ENCODE measurements at places on chromosomes 2 and 18.

DNA sequence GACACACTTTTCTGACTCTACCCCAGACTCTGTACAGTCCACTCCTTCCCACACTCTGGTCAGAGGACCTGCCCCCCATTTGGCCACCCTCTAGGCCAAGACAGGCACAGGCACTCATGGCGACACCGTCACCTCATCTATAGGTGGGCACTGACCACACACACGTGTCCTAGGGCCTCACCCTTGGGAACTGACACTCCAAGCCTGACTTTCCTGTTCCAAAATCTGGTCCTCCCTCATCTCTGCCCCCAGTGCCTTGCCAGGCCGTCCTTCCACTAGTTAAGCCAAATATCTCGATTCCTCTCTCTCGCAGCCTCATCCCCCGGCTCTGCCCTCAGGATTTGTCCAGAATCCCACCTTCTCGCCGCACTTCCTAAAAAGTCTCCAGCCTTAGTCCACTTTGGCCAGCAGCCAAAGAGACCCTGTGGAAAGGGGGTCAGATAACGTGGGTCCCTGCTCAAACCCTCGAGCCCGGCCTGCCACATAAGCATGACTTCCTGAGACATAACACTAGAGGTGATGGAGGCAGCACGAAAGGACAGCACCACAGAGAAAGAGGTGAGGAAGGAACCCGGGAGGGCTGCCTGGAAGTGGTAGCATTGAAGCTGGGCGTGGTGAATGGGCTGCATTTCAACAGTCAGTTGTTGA, 105.8 kb upstream of the OTOS start:
- DNase-seq, result no peak

DNA sequence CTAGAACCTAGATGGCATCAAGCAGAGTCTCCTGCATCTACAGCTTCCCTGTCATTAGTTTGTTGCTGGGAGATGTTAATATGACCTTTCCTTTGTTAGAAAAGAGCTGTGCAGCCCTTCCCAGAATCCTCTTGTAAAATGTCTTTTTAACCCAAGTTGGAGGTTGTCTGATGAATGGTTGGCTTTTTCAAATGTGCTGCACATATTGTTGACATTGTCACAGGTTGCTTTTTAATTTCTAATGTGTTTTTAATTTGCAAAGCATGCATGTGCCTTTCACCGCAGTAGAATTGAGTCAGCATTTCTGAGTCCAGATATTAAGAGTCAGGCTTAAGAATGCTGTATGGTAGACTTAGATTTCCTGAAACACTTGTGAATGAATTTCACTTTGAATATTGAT, 120.8 kb downstream of the GREB1L start:
- DNase-seq, result no peak

DNA sequence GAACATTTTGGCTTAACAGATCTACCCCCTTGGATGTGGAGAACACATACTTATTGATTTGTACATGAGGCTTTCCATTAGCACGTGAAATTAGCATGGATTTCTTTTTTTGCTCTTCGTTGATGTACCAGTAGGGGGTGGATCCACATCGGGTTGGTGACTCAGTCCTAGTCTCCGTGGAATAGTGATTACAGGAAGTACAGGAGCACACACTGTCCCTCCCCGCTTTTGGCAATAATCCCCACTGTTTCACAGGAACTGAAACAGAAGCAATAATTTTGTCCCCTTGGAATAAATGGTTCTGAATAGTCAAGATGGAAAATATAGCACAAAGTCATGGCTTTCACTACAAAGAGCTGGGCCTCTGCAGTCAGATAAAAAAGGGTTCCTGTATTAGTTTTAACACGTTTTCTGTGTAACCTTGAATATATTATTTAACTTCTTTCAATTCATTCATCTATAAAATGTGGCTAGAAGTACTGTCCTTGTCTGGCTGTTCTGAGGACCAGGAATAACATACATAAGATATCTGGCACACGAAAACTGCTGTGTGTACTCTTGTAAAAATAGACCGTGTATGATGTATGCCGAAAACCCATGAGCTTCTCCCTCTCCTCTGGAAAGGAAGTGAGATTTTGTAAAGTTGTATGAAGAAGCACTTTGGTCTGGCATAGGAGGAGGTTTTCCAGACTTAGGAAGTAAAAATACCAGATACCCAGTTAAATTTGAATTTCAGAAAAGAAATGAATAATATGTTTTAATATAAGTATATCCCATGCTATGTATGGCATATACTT, 229.2 kb downstream of the GALR1 start:
- peak; percentile 11 for DNase-seq

- DNase-seq, result no peak
These were observed 12.4 kb upstream of the TLK1 start for GRCh38 chr2:171173087-171173486.

DNA sequence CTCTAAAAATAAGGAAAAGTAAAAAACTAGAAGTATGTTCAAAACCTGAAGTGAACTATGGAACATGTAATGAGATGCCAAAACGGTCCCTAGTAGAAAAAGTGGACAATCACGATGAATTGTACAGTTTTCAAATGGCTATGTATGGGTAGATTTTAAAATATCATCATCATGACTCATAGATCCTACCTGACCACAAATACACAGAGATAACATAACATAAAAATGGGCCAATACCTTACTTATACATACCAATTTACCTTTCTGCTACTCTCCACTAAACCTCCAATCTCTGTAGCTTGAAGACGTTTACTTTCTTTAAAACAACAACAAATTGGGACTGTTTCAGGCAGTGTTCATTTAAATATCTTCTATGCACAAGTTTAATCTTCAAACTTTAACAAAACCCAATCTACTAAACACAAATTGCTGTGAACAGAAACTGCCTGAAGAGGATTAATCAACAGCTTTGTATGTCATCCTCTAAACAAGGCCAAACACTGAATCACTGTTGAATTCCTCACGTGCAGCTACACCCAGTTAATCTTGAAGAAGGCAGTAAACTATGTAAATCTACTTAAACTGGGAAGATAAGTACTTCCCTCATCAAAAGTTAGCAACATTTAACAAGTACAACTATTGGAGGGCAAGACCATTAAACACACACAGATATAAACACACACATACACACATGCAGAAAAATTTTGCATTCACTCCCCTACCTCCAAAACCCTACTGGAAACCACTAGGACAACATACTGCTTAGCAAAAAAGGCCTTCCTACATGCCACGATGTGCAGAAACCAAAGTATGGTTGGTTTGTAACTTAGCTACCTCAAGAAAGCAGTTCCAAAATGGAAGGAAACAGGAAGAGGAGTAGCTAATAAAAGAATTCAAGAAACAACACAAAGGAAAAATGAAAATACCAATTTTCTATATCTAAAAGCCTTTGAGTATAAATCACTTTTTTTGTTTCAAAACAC, 90.3 kb downstream of the RBMS1 start:
- DNase-seq, result no peak

- DNase-seq, result no peak
These were observed 2.0 kb upstream of the OSR1 start for GRCh38 chr2:19360266-19360965.

DNA sequence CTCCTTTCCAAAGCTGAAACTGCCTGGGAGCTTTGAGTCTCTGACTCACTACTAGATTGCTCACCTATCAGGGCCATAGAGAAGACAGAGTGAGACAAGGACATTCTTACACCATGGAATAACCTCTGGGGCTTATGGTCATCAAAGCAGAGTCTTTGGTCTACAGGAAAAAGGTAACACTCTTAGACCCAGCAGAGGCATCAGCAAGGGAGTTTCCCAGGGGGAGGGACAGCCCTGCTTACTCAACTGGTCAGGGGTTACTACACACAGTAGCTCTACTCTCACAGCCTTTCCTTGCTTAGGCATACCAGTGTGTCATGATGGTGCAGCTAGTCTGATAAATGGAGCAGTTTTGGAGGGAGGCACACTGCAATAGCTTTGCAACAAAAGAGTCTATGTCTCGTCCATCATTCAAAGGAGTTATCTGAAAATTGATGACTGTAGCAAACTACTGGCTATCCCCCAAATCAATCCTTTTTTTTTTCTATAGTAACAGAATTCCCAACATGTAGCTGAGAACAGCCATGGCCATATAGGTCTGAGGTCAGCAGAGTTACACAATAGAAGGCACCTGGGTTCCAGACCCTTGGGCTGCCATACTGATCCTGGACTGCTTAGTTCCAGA, 22.4 kb upstream of the CD28 start:
- no peak for DNase-seq

- DNase-seq, result no peak
These were observed 141.2 kb downstream of the LRATD1 start for GRCh38 chr2:14773696-14774095.

GRCh38 chr18:10262566-10262965, 191.9 kb upstream of the APCDD1 start:
- DNase-seq, result no peak

- DNase-seq, result peak; percentile 74
These were observed 114.1 kb upstream of the MSH2 start for GRCh38 chr2:47288864-47289263.

GRCh38 chr2:26709323-26710110, 17.0 kb downstream of the KCNK3 start:
- peak; percentile 83 for DNase-seq

- DNase-seq, result peak; percentile 8
These were observed 51.8 kb downstream of the WDR7 start for GRCh38 chr18:56702946-56703345.

DNA sequence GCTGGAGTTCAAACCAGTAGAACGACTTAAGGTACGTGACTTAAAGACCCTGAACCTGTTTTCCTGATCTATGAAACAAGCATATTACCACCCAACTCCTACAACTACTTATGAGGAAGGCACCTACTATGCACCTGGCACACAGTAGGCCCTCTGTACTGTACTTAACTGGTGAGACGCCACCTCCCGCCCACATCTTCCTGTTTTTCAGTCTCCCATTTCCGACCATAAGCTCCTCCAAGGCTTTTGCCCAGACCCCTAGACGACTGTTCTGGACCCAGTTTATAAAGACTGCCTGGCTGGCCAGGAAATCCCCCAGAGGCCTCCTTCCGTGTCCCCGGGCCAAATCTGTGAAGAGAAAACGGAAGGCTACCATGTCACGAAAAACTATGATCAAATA, 1.5 kb downstream of the GALNT14 start:
- DNase-seq, result no peak

DNA sequence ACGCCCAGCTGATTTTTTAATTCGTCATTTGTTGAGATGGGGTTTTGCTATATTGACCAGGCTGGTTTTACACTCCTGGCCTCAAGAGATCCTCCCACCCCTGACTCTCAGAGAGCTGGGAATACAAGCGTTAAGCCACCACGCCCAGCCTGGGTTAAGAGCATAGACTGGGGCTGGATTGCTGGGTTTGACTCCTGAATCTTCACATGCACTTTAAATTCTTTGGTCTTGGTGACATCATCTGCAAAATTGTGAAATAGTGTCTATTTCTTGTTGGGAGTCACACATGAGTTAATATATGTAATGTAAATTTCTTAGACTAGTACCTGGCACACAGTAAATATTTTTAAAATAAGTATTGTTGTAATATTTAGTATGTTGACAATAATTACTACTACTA, 257.4 kb downstream of the DOK6 start:
- DNase-seq, result no peak

GRCh38 chr2:16407358-16407757, 258.3 kb downstream of the CYRIA start:
- peak; percentile 25 for DNase-seq

GRCh38 chr2:156156580-156156979, 175.9 kb downstream of the NR4A2 start:
- no peak for DNase-seq

DNA sequence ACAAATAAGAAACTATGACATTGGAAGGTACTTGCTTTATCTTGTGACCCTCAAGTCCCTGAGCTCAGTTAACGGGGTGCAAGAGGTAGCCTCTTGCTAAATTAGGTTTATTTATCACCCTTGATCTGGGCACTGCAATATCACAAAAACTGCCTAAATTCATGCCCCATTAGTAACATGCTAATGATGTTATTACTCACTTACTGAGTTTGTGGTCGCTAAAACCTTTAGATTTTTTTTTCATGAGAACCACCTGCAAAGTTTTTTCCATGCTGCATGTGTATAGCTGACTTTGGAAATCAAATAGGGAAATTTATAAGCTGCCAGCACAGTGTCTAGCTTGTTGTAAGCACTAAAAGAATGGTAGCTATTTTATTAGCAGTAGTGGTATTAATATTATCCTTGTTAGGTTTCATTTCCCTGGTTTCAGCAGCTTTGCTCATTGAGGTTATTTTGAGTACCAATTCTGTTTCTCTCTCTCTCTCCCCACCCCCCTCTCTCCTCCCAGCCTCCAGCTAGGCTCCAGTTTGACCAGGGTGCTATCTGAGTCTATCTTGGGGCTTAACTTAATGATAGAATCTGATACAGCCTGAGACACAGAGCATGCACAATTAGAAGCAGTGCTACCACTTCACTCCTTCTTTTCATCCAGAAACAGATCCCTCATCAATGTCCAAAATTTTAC, 88.7 kb upstream of the ATP8B1 start:
- DNase-seq, result no peak

GRCh38 chr2:160494201-160494644, 616 bp upstream of the RBMS1 start:
- DNase-seq, result no peak

DNA sequence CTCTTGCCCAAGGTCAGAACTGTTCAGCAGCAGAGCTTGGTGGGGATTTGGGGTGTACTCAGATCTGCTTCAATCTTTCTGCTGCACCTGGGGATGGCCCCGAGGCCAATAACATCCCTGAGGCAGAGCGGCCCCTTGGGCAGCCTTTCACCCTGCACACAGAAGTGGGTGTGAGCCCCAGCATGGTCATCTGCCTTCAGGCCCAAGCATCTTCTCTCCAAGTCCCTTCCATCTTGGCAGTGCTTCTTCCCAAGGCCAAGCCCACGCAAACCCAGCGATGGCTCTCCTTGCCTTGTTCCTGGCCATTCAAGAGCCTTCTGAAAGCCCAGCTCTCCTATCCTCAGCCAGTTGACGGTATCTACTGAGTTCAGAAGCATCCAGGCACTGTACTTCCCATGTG, 172.9 kb downstream of the INHBB start:
- no peak for DNase-seq

- no peak for DNase-seq
These were observed 41.4 kb upstream of the CYBRD1 start for GRCh38 chr2:171480908-171481307.

DNA sequence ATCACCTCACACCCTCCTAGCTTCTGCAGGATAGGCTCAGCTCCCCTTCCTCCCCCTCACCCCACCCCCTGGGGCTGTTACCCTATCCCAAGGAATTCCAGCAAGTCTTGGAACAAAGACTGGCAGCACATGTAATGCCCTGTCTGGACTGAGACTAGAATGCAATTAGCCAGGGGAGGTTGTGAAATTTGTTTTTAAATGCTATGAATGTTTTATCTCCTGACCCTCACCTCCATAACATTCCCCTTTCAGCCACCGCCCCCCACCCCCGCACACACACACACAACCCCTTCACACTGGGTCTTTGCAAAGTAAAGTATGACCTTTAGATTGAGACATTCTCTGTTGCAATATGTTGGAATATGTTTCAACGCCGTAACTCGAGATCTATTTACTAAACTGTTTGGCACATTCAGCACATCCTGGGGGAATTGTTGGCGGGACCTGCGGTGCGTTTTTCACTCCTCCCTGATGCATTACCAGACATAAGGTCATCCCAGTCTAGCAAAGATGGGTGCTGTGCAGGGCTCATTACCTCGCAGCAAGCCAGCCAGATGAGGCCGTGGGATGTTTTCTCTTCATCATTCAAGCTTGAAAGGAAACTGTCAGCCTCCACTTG, 290.7 kb upstream of the SLC14A2 start:
- DNase-seq, result no peak

GRCh38 chr2:105557021-105557920, 158.4 kb upstream of the FHL2 start:
- DNase-seq, result no peak
